ENCODE measurements at places on chromosomes 6 and 20.

DNA sequence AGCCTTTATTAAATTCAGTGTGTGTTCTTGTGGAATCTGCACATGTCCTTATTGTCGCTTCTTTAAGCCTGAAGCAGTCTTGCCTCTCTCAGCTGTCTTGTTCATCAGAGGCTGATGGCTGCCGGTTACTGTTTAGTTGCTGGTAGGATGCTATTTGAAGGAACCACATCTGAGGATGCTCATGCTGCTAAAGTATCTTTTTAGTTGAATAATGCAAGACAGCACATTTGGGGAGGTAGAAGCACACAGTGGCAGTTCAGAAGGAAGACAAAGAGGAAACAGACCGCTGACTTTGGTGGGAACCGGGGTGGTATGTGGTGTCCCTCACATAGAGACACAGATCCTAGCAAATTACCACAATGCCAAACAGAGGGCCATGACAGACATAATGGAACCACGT, 144.2 kb upstream of the HDDC2 start:
- no peak for DNase-seq

- no peak for DNase-seq
These were observed 93.2 kb downstream of the FOXF2 start for GRCh38 chr6:1482381-1483166.

DNA sequence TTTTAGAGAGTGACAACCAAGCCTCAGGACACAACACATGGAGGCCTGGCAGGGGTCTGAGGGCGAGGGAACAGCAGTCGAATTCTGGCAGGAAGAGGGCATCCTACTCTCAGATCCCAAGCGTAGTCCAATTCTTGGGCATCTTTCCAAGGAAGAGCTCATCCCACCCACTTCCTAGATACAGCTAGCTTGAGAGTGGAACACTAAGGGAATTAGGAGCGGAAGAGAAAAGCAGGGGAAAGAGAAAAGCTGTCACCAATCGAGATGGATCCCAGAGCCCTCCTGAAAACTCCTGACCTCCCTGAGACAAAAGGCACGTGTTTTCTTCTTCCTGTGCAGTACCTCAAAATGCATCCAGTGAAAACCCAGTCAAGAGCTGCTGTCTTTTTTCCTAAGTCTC, 67.1 kb downstream of the GFOD1 start:
- no peak for DNase-seq

DNA sequence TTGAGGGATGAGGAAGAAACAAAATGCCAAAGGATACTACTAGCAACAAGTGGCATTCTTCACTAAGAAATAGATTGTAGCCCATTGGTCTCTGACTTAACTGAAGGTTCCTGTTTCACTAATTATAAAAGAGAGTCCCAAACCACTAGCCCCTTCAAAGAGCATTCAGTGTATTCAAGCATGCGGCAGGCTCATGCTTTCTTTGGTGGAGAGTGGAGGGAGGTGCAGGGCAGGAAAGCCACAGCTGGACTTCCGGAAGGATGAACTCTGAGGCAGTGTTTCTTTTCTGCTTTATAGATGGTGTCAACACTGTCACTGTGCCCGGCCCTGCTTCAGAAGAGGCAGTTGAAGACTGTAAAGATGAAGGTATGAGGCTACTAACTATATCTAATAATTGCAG, 636.1 kb downstream of the KIF16B start:
- DNase-seq, result no peak

GRCh38 chr6:130118236-130118635, 99.9 kb downstream of the L3MBTL3 start:
- DNase-seq, result no peak

DNA sequence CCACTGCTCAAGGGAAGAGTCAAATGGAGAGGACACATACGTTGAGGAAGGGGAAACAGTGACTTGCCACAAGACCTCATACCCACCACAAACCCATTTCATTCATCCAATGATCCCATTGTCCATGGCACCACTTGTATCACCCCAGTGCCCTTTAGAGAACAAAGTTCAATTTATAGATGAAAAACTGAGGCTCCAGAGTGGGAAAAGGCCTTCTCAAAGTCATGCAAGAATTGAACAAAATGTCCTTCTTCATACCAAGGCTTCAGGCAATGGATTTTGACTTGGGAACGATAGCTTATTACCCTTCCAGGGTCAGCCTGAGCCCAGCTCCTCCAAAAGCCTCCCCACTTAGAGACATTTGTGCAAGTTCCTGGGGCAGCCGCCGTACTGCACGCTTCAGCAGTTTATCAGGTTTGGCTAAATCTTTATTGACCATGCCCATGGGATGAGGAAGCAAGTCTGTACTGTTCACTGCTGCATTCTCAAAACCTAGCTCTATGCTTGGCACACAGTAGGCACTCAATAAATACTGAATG, 47.3 kb upstream of the MRPS10 start:
- DNase-seq, result no peak

- no peak for DNase-seq
These were observed 224.3 kb downstream of the MAFB start for GRCh38 chr20:40464731-40465208.
